ENCODE measurements at places on chromosomes 1 and 21.
A peak's percentile ranks its signal among the peaks of the same experiment; 100 is the strongest.

- no peak for DNase-seq
Observed at GRCh38 chr1:53392460-53392859, 64.6 kb upstream of the LRP8 start.

GRCh38 chr1:66231217-66231616 lies 302.7 kb upstream of the SGIP1 start:
- no peak for DNase-seq

DNA sequence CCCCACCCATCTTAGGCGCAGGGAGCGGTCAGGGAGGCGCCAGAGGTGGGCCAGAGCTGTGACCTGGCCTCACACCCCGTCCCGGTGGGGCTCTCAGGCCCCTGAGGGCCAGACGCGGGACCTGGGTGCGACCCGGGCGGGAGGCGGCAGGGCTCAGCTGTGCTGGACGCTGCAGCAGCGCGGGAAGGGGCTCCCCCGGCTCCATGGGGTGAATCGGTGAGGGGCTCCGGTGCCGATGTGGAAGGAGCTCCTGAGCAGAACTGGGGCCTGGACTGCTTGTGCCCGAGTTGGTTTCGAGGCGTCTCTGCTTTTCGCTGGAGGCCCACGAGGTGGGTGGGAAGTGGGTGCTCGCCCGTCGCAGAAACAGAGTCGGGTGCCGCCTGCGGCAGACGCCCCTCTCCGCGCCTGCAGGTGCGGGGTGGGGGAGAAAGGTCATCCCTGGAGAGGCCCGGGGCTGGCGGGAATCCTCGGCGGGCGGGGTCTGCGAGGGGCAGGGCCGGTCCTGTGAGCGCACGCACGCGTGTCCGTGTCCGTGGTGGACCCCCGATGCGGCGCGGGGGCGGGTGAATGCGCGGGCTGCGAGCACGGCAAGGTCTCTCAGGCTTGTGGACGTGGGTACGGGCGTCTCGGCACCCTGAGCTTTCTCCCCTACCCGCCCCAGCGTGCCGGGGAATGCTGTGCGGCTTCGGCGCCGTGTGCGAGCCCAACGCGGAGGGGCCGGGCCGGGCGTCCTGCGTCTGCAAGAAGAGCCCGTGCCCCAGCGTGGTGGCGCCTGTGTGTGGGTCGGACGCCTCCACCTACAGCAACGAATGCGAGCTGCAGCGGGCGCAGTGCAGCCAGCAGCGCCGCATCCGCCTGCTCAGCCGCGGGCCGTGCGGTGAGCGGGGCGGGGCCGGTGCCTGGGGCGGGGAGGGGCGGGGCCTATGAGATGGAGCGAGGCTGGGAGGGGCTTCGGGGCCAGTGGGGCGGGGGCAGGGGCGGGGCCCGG lies 20.4 kb downstream of the AGRN start:
- peak; percentile 57 for DNase-seq

GRCh38 chr1:41496080-41497055 lies 11.9 kb upstream of the EDN2 start:
- peak; percentile 56 for DNase-seq

GRCh38 chr1:154931940-154932487 lies 4.5 kb downstream of the PMVK start:
- DNase-seq = no peak

GRCh38 chr1:7785108-7785507 lies 1.0 kb downstream of the PER3 start:
- DNase-seq = no peak

Measured in HL-60 (cell line).